ENCODE measurements at places on chromosomes 5 and 9.

- DNase-seq = no peak
Observed at GRCh38 chr5:55634866-55635265, 77.3 kb downstream of the SLC38A9 start.

DNA sequence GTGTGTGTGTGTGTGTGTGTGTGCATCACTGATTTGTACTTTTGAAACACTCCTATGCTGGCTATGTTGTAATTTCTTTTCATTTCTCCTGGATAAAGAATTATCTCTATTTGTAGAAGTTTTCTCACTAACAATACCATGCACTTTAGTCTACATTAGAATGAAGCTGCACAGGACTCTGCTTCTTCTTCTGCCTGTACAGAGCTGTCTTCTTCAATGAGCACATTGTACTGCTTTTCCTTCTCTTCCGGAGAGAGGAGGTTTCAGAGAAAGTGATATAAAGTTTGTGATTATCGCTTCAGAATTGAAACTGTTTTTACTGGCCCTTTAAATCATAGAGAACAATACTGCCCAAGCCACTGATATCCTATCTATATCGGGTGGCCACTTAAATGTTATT lies 677.0 kb downstream of the NR2F1-AS1 start:
- no peak for DNase-seq

GRCh38 chr5:102875721-102876123 lies 120.6 kb downstream of the PAM start:
- no peak for DNase-seq

GRCh38 chr9:92617951-92618510 lies 51.9 kb downstream of the IPPK start:
- no peak for DNase-seq

DNA sequence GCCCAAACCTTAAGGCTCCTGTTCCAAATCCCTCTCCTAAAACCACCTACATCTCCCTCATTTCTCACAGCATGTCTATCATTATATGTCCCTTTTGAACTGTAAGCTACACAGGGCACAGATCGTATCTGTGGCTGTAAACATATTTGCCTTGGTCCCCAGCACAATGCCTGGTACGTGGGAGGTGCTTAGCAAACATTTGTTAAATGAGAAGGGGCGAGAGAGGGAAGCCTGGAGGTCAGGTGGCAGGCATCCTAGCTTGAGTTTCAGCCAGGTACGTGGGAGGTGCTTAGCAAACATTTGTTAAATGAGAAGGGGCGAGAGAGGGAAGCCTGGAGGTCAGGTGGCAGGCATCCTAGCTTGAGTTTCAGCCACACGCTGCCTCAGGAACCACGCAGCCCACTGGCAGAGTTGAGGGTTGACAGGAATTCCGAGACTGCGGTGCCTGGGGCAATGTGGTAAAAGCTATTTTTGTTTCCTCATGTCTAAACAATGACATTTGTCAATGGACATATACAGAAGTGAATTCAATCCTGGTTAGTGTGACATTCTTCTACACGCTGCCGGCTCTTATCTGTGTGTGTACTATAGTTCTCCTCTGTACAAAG lies 113.6 kb downstream of the EFNA5 start:
- no peak for DNase-seq

GRCh38 chr9:134055981-134056461 lies 11.8 kb downstream of the BRD3 start:
- no peak for DNase-seq

DNA sequence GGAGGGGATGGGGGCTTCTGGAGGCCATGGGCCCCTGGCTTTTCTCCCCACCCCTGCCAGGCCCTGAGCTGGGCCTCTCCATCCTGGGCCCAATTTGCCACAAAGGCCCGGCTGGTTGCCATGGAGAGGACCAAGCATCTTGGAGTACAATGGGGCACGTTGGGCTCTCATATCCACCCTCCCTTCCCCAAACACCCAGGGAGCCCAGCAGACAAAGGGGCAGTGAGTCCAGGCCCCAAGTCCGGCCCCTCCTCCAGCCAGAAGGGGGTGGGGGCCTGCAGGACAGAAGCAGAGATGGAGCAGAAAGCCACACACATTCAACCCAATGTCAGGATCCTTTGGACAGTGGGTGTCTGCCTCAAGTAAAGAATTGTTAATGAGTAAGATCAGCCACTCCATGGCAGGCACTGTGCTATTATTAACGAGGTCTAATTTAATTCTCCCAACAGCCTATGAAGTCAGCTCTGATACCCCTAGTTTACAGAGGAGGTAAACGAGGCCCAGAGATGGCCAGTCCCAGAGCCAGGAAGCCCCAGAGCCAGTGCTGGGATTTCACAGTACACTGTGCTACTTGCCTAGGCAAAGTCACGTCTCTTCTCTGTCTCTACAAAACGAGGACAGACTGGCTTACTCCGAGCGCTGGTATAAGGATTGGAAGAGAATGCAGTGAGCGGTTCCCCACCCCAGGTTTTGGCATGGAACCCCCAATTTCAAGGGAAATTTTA lies 2.3 kb downstream of the CRB2 start:
- no peak for DNase-seq

DNA sequence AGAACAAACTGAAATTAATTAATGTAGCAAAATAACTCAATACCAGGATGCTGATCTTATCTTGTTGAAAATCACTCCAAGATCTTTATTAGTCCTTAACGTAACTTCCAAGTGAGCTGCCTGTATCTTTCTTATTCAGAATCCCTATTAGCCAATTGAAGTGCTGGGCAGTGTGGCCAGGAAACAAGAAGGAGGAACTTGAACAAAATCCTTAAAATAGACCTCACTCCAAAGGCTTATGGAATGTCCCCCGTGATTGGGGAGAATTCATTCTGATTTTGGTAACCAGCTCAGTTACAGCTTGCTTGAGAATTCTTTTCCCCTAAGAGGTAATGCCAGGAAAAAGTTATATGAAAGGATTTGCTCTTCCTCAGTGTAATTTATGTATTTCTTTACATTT lies 171.0 kb downstream of the DEPDC1B start:
- DNase-seq = no peak

- no peak for DNase-seq
Observed at GRCh38 chr9:100064872-100065581, 33.8 kb downstream of the ERP44 start.

- DNase-seq = no peak
Observed at GRCh38 chr5:170131235-170131634, 25.5 kb downstream of the FOXI1 start.

- no peak for DNase-seq
Observed at GRCh38 chr5:139635191-139635590, 13.0 kb upstream of the CXXC5 start.

GRCh38 chr9:129612815-129613519 lies 7.9 kb downstream of the C9orf50 start:
- DNase-seq = no peak

- no peak for DNase-seq
Observed at GRCh38 chr9:126415741-126416370, 89.2 kb downstream of the MVB12B start.

DNA sequence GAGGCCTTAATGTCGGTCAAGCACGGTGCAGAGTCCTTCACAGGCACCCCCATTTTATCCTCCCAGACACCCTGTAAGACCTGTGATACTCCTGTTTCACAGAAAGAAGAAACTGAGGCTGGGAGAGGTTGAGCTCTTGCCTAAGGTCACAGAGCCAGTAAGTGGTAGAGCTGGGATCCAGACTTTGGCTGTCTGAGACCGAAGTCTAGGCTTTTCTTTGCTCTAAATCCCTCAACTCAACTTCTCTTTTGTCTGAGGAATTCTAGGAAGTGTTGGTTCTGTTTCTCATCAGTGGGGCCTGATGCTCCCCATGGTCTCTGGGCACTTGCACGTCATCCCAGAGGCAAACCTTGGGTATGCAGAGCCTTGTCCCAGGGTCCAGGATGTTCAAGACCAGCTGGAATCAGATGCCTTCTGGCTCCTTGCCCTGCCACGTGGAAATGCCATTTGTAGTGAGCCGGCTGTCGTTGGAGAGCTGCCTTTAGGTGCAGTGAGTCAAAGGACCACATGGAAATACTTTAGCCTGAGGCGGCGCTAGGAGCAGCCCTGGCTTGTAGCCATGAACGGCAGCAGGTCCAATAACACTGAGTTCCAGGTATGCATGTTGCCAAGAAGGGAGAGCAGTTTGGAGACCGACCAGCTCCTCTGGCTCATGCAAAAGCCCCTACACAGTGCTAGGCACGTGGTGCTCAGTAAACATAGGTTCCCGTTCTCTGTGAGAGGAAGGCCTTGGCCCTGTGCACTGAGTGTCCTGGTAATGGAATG lies 9.2 kb downstream of the DCANP1 start:
- no peak for DNase-seq

DNA sequence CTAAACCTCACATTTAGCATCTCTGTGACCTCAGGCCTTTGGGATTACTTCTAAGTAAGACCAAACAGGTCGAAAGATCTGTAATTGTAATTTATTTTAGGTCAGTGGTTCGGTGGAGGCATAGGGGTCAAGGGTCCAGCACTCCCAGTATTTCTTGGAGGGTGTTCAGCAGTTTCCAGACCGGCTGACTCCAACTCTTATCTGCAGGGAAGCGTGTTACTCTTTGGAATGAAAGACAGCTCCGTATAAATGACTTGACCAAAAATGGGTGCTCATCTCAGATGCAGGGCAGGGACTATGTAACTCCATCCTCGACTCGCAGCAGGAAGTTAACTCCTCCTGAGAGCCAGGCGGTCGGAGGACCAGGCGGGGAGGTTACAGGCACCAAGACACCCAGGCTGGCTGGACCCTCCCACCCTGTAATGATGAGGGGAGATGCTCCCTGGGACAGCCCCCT lies 620 bp upstream of the VPS13A start:
- no peak for DNase-seq

- DNase-seq = no peak
Observed at GRCh38 chr5:169029661-169030274, 271.2 kb downstream of the SLIT3 start.

GRCh38 chr9:33295571-33295970 lies 5.3 kb downstream of the NFX1 start:
- DNase-seq = no peak

- DNase-seq = no peak
Observed at GRCh38 chr5:68823301-68823700, 270.5 kb upstream of the SLC30A5 start.

DNA sequence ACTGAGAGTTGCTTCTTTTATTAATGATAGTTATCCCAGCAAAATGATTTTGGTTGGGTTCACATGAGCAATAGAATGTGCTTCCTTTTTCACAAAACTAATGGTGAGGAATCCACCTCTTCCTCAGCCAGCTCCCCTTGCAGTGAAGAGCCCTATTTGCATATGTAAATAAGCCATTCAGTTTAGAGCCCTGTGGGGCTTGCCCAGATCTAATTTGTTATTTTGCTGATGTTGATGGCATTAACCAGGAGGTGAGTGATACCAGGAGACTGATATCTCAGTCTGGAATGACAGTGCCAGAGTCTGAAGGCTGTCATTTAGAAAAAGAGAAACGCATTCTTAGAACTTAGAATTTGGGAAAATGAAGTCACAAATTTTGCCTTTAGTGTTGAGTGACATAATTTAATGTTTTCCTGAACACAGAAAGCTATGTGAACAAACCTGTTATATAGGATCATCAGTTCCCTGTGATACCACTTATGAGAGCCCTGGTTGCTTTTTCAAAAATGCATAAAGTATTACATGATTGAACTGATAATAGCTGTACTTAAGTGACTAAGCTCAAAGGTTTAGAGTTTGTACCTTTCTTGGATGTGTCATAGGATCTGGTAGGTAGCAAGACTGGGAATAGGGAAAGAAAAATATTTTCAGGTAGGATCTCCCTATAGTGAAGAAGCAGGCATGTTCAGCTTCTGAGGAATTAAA lies 271.6 kb downstream of the MAST4 start:
- DNase-seq = no peak

DNA sequence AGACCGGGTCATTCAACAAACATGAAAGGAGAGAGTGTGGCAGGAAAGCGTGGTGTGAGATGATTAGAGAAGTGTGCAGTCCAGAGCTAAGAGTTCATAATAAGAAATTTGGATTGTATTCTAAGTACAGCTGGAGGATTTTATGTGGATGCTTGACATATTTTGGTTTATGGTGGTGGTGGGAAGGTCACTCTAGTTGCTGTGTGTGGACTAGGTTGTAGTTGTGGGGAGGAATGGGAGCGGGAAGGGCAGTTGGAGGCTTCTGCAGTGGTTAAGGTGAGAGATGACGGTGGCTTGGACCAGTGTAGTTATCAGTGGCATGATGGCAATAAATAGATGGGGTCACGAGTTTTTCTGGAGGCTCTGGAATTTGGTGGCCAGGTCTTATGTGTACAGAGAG lies 45.7 kb upstream of the GPR151 start:
- no peak for DNase-seq

DNA sequence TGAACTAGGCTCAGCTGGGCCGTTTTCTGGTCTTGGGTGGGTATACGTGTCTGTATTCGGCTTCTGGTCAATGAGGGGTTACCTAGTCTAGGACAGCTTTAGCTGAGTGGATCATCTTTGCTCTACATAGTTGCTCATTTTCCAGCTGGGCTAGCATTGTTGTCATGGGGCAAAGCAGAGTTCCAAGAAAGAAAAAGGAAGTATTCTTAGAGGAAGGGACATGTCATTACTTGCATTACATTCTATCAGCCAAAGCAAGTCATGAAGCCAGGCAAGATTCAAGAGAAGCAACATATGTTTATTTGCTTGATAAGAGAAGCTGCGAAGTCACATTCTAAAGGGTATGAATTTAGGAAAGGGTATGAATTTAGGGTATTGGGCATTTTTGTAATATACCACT lies 396.5 kb downstream of the ZNF608 start:
- no peak for DNase-seq

- no peak for DNase-seq
Observed at GRCh38 chr5:90337449-90338052, 72.0 kb downstream of the CETN3 start.

- DNase-seq = no peak
Observed at GRCh38 chr9:119639287-119639955, 270.2 kb upstream of the BRINP1 start.

DNA sequence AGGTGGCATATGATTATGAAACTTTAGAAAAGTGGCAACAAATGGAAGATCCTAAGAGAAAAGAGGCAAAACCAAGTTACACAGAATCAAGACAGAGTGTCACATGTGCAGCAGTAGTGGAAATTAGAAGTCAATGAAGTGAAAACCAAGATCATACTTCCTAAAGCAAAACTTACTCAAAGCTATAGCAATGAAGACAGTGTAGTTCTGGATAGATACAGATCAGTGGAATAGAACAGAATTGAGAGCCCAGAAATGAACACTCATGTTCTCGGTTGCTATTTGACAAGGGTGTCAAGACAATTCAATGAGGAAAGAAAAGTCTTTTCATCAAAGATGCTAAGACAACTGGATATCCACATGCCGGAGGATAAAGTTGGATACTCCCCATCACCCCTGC lies 43.5 kb downstream of the NAA35 start:
- DNase-seq = no peak
